ENCODE measurements at places on chromosomes 2 and 18. TPM values are rescaled to one million over a fixed set of nuclear protein-coding genes. Genes with fewer than 3 reads are reported as not detected.

Gene CENPA
- total RNA-seq, result 36.1 TPM

Gene PPP1R1C
- not detected for total RNA-seq

Gene SERPINB4
- not detected for total RNA-seq

Gene ITM2C
- total RNA-seq, result 28.7 TPM

Gene CFAP210
- not detected for total RNA-seq

Gene TIA1
- 88.2 TPM for total RNA-seq

Gene EIF5B
- 77.8 TPM for total RNA-seq

Gene PKDCC
- total RNA-seq, result not detected

Gene REG3A
- total RNA-seq, result not detected

Gene DUSP2
- 379 TPM for total RNA-seq

Gene CNGA3
- not detected for total RNA-seq

Gene ADGRF3
- total RNA-seq, result 1.4 TPM

Gene NLRC4
- total RNA-seq, result 0.13 TPM

Gene VSNL1
- total RNA-seq, result not detected

Gene ACKR3
- 0.86 TPM for total RNA-seq

Gene GAREM1
- total RNA-seq, result not detected

Gene DSG4
- not detected for total RNA-seq

Gene ITPRIPL1
- total RNA-seq, result 55.9 TPM

Gene MC5R
- total RNA-seq, result not detected

Gene FAM161A
- total RNA-seq, result 8.7 TPM

Gene TFCP2L1
- total RNA-seq, result not detected

Gene POMC
- 6.1 TPM for total RNA-seq

Gene CKAP2L
- 31.4 TPM for total RNA-seq

Gene IMMT
- total RNA-seq, result 138 TPM

Gene SLC4A5
- total RNA-seq, result 2.2 TPM
